ENCODE measurements at places on chromosomes 7 and 10.

DNA sequence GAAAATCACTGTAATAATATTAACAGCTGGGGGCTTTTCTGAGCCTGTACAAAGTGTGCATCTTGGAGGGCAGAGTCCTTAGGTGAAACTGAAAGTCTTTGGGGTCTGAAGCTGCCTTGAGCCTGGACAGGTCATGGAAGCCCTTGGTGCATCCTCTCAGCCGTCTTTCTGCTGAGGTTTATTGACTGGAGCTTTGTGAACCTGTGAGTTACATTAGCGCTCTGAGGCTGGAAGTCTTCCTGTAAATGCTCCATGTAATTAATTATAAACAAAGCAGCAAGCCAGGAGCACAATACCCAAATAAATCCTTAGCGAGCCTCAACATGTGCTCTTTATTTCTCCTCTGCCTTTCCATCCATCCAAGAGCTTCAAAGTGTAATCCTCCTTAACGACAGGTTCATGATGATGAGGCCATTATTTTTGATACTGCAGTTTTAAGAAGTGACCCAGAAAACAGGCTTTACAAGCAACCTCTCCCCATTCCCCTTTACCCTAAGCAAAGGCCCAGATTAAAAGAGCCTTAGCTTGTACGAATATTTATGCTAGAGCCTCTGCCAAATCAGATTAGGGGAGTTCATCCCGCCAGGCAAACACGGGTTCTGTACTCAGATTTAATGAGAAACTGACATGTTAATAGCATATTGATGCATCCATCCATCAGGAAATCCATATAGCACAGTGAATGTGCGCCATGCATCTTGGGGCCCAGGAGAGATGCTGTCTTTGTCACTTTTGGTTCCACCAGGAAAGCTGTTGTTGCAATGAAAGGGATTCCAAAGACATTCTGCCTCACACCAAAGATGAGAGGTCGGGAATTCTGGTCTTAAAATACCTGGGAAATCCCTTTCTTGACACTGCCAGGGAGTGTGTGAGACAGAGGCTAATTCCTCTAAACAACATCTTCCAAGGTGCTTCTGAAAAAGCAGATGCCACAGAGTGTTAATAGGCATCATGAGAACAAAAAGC, 118.1 kb downstream of the ANLN start:
- no peak for DNase-seq

DNA sequence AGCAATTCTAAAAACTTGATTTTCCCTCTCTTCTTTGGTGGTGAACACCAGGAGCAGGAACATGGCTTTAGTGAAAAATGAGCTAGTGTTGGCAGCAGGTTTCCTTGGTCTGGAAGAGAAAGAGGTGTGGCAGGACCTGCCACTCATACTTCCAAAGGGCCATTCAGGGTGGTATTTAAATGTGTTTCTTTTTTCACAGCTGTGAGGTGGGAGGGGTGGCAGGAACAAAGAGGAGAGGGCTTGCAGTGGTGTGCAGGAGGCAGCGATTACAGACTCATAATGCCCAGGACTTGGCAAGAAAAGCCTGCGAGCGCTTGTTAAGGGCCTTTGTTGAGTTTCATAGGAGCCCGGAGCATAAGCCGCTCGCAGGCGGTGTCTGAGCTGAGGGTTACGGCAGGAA, 36.8 kb downstream of the WIPF3 start:
- DNase-seq = no peak

GRCh38 chr10:50604049-50604640, 19.6 kb downstream of the SGMS1 start:
- no peak for DNase-seq

- no peak for DNase-seq
Observed at GRCh38 chr10:102113261-102113955, 6.8 kb downstream of the LDB1 start.

DNA sequence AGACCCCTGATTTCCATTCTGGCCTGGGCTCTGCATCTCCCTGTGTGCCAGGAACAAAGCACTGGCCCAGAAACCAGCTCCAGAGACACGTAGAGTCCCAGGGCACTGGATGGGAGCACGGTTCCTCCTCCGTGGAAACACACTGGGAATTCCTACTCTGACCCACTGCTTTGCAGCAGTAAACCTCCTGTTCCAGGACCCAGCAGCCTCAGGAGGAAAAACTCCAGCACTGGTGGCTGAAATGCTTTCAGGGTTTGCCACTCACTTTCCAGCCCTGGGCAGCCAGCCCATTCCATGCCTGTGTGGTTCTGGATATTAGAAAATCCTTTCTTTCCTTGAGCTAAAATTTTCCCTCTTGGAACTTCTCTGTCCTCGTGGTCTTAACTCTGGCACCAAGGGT, 58.0 kb downstream of the FAM171A1 start:
- no peak for DNase-seq

- DNase-seq = no peak
Observed at GRCh38 chr10:105579112-105579511, 938.0 kb downstream of the SORCS3 start.

GRCh38 chr7:139876622-139877283, 47.7 kb downstream of the TBXAS1 start:
- DNase-seq = no peak

DNA sequence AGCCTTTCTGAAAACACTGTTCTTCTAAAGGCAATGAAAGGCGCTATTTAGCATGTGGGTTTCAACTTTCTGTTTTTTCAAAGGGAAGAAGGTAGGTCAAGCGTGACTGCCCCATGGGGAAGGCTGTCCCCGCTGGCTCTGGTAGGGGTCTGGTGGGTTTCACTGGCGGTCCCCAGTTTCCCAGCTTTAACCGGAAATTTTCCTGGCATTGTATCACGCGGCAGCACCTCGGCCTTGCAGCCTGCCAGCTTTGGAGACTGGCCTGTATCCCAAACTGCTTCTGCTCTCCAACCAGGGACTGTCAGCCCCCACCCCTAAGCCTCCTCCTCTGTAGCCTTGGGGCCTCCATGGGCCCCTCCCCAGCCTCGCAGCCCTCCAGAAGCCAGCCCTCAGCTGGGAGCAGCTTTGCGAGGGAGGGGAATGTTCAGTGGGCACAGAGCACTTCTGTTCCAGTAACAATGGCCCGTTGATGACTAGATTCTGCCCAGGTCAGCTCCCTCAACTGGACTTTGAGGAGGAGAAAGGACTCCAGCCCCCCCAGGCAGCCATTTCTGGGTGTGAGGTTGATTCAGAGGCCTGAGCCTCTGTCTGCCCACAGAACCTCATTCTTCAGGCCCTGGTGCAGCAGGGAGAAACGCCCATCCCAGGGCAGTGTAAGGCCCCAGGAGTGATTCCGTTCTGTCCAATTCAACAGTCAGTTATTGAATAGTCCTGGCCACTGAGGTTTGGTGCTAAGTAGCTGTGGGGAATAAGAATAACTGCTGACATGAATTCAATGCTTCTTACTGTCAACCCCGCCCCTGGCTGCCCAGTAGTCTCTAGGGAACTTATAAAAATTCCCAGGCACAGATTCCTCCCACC, 17.1 kb downstream of the CHST3 start:
- DNase-seq = no peak

DNA sequence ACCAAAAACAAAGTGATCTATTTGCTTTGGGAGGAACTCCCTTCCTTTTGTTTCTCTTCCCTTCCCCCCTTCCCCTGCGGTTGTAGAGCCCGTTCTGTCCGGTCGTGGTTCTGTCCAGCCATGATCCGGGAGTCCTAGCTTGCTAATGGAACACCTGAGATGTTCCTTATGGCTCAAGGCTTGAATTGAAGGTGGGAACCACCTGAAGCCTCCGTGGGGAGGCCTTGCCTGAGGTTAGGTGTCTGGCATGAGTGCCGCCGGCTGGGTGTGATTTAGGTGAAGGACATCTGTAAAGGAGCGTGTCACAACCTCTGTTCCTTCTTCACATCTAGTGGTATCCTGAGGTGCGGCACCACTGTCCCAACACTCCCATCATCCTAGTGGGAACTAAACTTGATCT, 46.2 kb downstream of the DAGLB start:
- no peak for DNase-seq

DNA sequence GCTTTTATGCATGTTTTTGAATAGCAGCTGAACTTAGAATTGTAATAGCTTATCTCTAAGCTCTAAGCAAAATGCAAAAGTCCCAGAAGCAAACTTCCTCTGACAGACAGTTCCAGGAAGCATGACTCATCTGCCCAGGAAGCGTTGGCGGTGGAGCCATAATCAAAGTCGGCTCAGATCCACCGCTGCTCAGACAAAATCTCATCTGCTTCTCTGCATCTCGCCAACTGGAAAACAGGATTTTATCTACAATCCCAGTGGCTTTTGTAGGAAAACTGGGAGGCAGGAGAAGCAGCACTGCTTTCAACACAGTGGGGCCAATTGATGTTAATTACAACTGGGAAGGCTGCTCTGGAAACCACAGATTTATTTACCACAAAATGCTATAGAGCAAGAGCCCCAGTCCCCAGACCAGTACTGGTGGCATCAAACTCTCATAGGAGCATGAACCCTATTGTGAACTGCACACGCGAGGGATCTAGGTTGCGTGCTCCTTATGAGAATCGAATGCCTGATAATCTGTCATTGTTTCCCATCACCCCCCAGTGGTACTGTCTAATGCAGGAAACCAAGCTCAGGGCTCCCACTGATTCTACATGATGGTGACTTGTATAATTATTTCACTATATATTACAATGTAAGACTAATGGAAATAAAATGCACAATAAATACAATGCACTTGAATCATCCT, 99.9 kb downstream of the CUBN start:
- DNase-seq = no peak

DNA sequence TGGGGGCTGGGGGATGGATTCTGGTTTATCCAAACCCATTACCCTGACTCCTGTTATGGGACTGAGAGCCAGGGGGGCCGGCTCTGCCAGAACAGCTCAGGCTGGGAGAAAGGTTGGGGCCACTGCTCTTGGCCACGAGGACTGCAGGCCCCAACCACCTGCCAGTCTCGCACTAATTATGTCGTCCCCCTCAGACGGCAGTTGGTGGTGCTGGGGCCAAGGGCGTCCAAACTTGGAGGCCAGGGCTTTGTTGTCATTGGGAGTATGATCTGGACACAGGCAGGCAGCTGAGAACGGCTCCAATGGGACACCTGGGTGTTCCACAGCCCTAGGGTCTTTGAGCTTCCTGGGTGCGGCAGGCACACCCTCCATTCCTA, 34.7 kb downstream of the DRGX start:
- DNase-seq = no peak

Measured in NCI-H1048 (cell line).